CD4-positive, alpha-beta memory T cell (primary cell): ENCODE measurements at places on chromosomes 6 and 20. TPM values are rescaled to one million over a fixed set of nuclear protein-coding genes. Genes with fewer than 3 reads are reported as not detected.

- no peaks in the 10 kb centered on the region for H3K36me3 ChIP-seq
- DNase-seq = no peak
- no peaks in the 10 kb centered on the region for H3K27me3 ChIP-seq
These were observed 158.9 kb downstream of the RALGAPA2 start for GRCh38 chr20:20553541-20553940.

DNA sequence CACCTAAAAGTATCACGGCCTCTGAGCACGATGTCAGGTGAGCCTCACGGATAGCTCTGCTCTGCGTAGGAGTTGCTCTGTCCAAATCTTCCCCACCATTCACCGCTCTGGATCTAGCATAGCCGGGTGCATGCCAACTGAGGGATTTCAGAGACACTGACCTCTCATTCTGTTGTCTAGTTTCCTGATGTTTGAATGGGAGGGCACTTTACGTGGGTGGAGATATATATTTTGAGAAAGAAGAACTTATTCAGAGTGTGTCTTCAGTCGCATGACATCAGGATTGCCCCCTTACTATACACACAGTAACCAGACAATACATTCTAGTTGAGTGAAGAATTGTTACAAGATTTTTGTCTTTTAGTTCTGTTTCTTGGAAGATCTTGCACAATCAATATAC lies 96.5 kb upstream of the CITED2 start:
- no peaks in the 10 kb centered on the region for H3K27me3 ChIP-seq
- H3K27ac ChIP-seq = no peak overlapping the region

DNA sequence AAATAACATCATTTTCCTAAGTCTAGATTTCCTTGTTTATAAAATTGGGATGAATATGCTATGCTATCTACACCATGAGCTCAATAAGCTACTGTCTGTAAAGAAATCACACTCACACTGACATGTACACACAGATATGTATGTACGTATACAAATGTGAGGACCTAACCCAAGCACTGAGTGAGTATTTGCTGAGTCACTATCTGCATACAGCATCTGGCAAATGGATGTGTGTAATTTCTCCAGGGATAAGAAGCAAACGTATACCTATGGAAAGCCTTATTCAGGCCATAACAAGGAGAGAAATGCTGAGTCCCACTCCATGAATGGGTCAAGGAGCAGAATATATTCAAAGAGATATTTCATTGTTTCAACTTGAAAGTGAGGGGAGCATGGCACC lies 153.9 kb downstream of the LPA start:
- no peaks in the 10 kb centered on the region for H3K4me1 ChIP-seq
- H3K27me3 ChIP-seq = no peaks in the 10 kb centered on the region
- DNase-seq = no peak
- H3K36me3 ChIP-seq = no peaks in the 10 kb centered on the region
- no peak overlapping the region for H3K27ac ChIP-seq
- H3K4me3 ChIP-seq = no peak overlapping the region

- no peaks in the 10 kb centered on the region for H3K36me3 ChIP-seq
- H3K4me3 ChIP-seq = no peak overlapping the region
- H3K27me3 ChIP-seq = no peaks in the 10 kb centered on the region
- H3K27ac ChIP-seq = no peak overlapping the region
- H3K4me1 ChIP-seq = peaks cover 10% of the 10 kb centered on the region
These were observed 98.3 kb downstream of the TIAM2 start for GRCh38 chr6:155093430-155093829.

DNA sequence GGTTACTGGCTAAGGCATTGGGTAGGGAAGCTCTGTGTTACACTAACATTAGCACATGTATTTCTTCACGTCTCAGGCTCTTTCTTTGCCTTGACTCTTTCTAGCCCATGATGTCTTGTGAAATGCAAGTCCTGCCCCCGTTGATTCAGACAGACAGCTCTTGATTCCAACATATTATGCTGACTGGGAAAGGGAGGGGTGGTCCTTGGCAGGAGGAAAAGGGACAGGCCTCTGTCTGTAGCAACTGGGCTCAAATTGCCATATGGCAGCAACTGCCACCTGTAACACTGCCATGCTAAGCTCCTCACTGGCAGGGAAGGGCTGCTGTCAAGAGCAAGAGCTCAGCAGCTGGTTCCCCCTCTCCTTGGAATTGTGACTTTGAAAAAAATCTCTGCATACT lies 5.7 kb upstream of the KCNK15 start:
- no peaks in the 10 kb centered on the region for H3K36me3 ChIP-seq
- no peak overlapping the region for H3K27ac ChIP-seq
- no peak overlapping the region for H3K4me3 ChIP-seq
- no peak for DNase-seq
- H3K27me3 ChIP-seq = no peaks in the 10 kb centered on the region

- DNase-seq = no peak
- H3K27me3 ChIP-seq = no peaks in the 10 kb centered on the region
- H3K27ac ChIP-seq = no peak overlapping the region
- no peaks in the 10 kb centered on the region for H3K36me3 ChIP-seq
These were observed 82.7 kb downstream of the PTPRK start for GRCh38 chr6:128437685-128438084.

GRCh38 chr6:1604158-1605003 lies 5.3 kb upstream of the FOXC1 start:
- peaks cover 44% of the 10 kb centered on the region for H3K4me1 ChIP-seq
- peaks cover 71% of the 10 kb centered on the region for H3K27me3 ChIP-seq
- H3K4me3 ChIP-seq = no peak overlapping the region
- no peaks in the 10 kb centered on the region for H3K36me3 ChIP-seq
- peak; percentile 62 for DNase-seq

- H3K36me3 ChIP-seq = no peaks in the 10 kb centered on the region
- peaks cover 31% of the 10 kb centered on the region for H3K4me1 ChIP-seq
- no peaks in the 10 kb centered on the region for H3K27me3 ChIP-seq
- H3K4me3 ChIP-seq = no peak overlapping the region
These were observed 1.9 kb downstream of the DDR1 start for GRCh38 chr6:30885999-30886896.

DNA sequence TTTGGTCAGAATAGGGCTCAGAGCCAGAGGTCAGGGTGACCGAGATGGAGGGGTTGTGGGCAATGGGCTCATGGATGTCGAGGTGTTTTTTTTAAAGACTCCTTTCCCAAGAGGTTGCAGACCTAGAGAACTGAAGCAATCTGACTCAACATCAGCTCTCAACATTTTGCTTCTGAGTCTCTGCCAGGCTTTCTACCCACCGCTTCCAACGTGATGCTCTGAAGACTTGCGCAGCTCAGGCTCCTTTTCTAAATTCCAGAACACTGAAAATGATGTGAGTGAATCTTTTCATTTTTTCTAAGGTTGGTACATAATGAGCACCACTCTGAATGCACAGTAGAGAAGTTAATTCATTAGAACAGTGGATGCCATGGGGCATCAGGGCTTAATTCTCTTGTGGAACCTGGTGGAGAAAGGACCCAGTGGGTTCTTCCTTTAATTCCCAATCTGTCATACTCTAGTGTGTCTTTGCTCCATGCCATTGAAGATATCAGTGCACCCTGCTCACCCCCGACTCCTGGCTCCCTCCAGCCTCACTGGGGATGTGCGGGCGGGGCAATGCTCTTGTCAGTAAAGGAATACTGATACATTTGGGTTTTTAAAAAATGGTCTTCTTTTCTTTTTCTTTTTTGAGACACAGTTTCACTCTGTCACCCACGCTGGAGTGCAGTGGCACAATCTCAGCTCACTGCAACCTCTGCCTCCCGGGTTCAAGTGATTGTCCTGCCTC lies 17.0 kb upstream of the KIF13A start:
- no peaks in the 10 kb centered on the region for H3K27me3 ChIP-seq
- no peak overlapping the region for H3K27ac ChIP-seq
- H3K4me1 ChIP-seq = no peaks in the 10 kb centered on the region
- no peaks in the 10 kb centered on the region for H3K36me3 ChIP-seq
- no peak overlapping the region for H3K4me3 ChIP-seq

GRCh38 chr6:51934098-51934497 lies 153.3 kb downstream of the PKHD1 start:
- no peaks in the 10 kb centered on the region for H3K36me3 ChIP-seq
- DNase-seq = no peak
- no peak overlapping the region for H3K4me3 ChIP-seq
- H3K27me3 ChIP-seq = no peaks in the 10 kb centered on the region
- H3K27ac ChIP-seq = no peak overlapping the region

GRCh38 chr20:33566781-33567603 lies 77.1 kb downstream of the CBFA2T2 start:
- no peaks in the 10 kb centered on the region for H3K36me3 ChIP-seq
- H3K27me3 ChIP-seq = no peaks in the 10 kb centered on the region
- H3K4me1 ChIP-seq = peaks cover 8% of the 10 kb centered on the region
- DNase-seq = no peak

DNA sequence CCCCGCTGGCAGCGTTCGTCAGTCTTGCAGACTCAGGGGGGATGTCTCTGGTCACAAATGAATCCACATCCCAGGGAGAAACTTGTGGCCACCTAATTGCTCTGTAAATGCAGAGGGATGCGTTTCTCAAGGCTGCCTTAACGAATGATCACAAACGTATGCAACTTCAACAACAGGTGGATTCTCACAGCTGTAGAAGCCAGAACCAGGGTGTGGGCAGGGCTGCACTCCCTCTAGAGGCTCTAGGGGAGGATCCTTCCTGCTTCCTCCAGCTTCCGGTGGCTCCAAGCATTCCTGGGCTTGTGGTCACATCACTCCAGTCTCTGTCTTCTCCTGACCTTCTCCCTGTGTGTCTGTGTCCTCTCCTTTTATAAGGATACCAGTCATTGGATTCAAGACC lies 3.3 kb upstream of the TAF4 start:
- H3K27me3 ChIP-seq = no peaks in the 10 kb centered on the region
- H3K36me3 ChIP-seq = no peaks in the 10 kb centered on the region
- H3K4me1 ChIP-seq = peaks cover 21% of the 10 kb centered on the region
- no peak for DNase-seq
- H3K27ac ChIP-seq = no peak overlapping the region
- no peak overlapping the region for H3K4me3 ChIP-seq

GRCh38 chr6:19128701-19129100 lies 708.5 kb upstream of the ID4 start:
- no peak overlapping the region for H3K4me3 ChIP-seq
- DNase-seq = no peak
- H3K4me1 ChIP-seq = no peaks in the 10 kb centered on the region
- no peak overlapping the region for H3K27ac ChIP-seq

DNA sequence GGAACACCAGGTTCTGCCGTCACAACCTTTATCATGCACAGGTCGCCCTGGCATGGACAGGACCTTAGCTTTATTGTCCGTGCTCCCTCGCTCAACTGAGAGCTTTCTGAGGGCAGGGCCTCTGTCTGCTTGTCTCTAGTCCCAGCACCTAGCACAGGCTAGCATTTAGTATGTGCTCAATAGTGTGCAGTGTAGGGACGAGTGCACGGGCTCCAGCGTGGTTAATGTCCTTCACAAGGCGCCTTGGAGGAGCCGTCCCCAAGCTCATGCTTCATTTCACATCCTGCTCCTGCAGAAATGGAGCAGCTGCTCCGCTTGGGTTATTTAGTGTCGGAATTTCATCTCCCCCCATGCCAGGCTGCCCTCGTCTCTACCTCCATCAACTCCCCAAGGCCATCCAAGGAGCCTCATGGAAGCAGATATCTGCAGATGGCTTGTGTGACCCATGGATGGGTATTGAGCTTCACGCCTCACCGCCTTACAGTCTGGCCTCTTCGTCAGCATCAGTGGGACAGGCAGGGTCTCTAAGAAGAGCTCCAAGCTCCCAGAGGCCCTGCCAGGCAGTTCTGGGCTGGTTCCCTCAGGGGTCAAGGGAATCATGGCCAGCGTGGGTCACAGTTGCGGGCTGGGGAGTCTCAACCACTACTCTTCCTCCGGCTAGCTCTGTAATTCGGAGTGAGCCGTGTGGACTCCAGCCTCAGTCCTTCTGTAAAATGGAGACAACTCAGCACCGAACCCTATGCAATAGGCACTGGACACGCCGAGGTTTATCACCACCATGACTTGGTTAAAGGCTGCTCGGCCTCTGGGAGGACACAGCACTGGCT lies 60.8 kb upstream of the APCDD1L start:
- no peak overlapping the region for H3K27ac ChIP-seq
- DNase-seq = no peak
- no peaks in the 10 kb centered on the region for H3K36me3 ChIP-seq
- H3K4me1 ChIP-seq = no peaks in the 10 kb centered on the region
- no peak overlapping the region for H3K4me3 ChIP-seq

WFDC12 gene
- not detected for polyA plus RNA-seq

ANKEF1 gene
- 7.8 TPM for polyA plus RNA-seq

PDRG1 gene
- polyA plus RNA-seq = 16.8 TPM

OR12D1 gene
- polyA plus RNA-seq = not detected

CST3 gene
- polyA plus RNA-seq = 4.2 TPM

COL20A1 gene
- polyA plus RNA-seq = not detected

MAS1 gene
- not detected for polyA plus RNA-seq

MYCT1 gene
- not detected for polyA plus RNA-seq

ZSCAN31 gene
- 1.2 TPM for polyA plus RNA-seq

ATP9A gene
- 0.14 TPM for polyA plus RNA-seq

DLK2 gene
- 1.2 TPM for polyA plus RNA-seq

MCUR1 gene
- 5.9 TPM for polyA plus RNA-seq

GPX5 gene
- polyA plus RNA-seq = not detected
